ENCODE measurements at places on chromosomes 2 and 18.

GRCh38 chr2:225668606-225669266 is 269.2 kb downstream of the NYAP2 start:
- no peak for DNase-seq

GRCh38 chr18:58511897-58512581 is 116.9 kb downstream of the ALPK2 start:
- DNase-seq: no peak

DNA sequence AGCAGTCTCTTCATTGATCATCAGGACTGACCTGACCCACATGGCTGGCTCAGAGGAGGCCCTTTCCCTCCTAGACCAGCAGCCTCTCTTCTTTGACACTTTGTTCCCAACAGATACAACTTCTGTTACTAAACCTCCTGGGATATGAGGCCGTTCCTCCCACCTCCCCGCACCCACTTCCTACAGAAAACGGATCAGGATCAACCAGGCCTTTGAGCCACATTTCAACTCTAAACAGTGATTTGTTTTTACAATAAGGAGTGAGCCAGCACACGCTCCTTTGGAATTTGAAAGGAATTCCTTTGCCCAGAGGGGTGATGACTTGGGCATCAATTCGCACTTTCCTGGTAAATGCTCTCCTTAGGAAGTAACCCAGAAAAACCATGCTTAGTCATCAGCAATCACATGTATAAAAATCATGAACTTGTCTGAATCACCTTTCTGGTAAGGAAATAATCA is 180.4 kb downstream of the FAM124B start:
- no peak for DNase-seq

- DNase-seq: no peak
These were observed 29.8 kb downstream of the PCBP1 start for GRCh38 chr2:70116936-70117552.

DNA sequence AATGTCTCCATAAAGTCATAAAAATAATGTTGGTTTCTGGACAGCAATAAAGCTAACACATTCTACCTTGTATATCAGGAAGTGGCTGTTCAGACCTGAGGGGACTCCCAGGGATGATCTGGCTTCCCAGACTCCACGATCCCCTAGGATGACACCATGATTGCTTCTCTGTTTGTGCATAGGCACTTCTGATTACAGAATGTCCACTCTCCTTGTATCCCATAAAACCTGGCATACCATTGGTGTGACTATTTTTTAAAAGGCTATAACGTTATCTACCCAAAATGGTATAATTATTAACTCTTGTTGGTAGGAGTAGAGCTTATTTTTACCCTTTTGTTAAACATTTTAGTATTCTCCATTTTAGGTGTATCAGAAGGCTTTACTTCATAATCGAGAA is 57.1 kb downstream of the PTH2R start:
- no peak for DNase-seq
